D721Med (cell line): ENCODE measurements at places on chromosomes 3 and 15.

DNA sequence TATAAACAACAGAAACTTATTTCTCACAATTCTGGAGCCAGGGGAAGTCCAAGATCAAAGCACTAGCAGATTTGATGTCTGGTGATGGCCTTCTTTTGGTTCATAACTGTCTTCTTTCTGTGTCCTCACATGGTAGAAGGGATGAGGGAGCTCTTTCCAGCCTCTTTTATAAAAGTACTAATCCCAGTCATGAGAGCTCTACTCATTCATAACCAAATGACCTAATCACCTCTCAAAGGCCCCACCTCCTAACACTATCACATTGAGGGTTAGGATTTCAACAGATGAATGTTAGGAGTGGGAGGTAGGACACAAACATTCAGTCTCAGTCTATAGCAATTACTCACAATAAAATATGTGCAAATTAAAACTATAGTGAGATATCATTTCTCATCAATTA lies 50.1 kb upstream of the UBE2E2 start:
- DNase-seq, result no peak

GRCh38 chr3:17110660-17111396 lies 226.1 kb downstream of the PLCL2 start:
- no peak for DNase-seq

DNA sequence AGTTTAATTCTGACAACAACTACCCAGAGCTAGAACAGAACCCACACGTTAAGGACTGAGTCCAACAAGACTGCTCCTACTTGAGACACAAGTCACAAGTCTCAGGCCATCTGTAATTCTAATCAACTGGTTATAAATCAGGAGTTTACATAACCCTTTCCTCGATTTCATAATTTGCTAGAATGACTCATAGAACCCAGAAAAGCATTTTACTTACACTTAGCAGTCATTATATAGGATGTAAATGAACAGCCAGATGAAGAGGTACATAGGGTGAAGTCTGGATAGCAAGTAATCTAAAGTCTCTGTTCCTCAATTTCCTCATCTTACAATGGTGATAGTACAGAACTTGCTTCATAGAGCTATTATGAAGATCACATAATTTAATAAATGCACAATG lies 1018.2 kb downstream of the DIPK2A start:
- DNase-seq, result no peak

- no peak for DNase-seq
Observed at GRCh38 chr3:15405448-15406050, 21.8 kb downstream of the METTL6 start.

DNA sequence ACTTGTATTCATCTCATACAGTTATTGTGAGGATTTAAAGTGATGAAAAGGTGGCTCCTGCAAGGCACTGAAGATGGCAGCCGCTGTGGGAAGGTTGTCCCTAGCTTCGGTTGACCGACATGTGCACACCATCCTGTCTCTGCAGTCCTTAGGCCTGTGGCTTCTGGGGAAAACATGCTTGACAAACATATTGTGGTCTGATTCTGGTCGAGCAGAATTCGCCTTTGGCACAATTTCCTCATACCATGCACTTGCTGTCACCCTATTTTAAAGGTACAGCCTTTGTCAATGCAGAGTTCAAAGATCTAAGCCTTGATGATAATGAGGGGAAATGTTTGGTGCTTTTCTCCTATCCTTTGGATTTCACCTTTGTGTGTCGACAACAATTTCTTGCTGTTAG lies 50.9 kb downstream of the PRICKLE2 start:
- DNase-seq, result no peak

DNA sequence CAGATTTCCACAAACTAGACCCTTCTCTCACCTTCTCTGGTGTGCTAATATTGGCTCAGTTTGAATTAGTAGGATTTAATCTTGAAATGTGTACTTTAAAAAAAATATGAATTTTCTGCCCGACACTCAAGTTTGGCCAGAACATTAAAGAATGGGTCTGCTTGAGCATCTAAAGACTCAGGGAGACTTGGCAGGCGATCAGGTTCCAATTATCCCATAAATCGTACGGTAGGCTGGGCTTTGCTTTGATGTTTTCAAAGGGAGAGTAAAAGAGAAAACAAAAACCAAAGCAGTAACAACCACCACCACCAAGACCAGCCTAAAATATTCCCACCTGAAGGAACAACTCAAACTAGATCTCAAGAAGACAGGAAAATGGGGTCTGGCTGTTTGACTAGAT lies 230.8 kb downstream of the EBLN2 start:
- no peak for DNase-seq

DNA sequence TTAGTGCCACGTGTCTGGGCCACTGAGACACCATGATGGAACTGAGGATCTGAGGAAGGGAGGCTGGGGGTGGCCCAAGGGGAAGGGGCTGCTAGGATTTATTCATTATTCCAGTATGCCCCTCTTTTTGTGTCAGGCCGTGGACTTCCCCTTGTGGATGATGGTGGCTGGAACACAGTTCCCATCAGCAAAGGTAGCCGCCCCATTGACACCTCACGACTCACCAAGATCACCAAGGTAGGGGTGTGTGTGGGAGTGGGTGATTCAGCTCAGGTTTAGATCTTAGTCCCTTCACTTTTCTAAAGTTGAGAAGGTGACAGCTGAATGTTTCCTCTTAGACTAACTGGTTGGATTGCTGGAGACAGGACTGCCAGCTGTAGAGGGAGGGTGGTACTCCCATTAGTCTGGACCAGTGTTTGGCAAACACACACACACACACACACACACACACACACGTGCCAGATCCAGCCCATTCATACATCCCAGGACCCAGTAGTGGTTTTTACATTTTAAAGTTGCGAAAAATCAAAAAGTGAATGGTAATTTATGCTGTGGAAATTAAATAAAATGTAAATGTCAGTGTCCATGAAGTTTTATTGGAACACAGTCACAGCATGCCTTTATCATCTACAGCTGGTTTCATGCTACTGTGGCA lies 11.4 kb downstream of the EIF4G1 start:
- peak; percentile 10 for DNase-seq

DNA sequence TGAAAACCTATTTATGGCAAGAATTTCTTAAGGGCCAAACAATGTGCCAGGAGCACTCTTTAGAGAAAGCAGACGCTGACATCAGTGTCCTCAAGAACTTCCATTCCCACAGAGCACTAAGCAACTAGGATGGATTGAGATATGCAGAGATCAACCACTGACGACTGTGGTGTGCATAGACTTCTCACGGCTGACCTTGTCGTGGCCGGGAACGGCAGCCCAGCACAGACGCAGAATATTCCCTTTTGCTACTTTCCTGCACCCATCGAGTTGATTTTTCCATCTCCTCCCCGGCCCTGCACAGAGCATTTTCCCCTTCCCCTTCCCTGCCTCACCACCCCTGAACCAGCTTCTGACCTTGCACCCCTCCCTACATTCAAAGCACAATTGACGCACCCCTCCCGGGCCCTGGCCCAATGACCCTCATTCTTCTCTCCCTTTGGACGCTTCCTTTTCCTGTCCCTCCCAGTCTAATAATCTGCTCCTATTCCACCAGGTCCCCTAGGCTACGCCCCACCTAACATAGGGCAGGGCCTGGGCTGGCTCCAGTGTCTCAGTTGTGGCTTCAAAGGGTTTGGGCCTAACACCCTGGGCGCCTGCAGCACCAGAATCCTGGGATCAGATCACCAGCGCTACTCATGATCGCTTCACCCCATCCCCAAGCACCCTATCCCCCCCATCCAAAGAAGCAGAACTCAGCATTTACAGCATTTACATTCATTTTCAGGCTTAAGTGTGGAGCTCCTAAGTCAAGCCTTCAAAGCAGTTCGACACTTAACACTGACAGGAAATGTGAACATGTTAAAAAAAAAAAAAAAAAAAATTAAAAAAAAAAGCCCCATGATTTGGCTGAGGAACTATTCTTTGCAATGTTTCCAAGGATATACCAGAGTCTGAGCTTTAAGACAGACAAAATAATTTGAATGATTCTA lies 151.2 kb downstream of the FOXP1 start:
- DNase-seq, result no peak

GRCh38 chr15:27218426-27218825 lies 247.4 kb downstream of the GABRG3 start:
- DNase-seq, result no peak
